ENCODE measurements at places on chromosomes 4 and X.

- DNase-seq: no peak
These were observed 60.0 kb downstream of the RHOH start for GRCh38 chr4:40256817-40257216.

DNA sequence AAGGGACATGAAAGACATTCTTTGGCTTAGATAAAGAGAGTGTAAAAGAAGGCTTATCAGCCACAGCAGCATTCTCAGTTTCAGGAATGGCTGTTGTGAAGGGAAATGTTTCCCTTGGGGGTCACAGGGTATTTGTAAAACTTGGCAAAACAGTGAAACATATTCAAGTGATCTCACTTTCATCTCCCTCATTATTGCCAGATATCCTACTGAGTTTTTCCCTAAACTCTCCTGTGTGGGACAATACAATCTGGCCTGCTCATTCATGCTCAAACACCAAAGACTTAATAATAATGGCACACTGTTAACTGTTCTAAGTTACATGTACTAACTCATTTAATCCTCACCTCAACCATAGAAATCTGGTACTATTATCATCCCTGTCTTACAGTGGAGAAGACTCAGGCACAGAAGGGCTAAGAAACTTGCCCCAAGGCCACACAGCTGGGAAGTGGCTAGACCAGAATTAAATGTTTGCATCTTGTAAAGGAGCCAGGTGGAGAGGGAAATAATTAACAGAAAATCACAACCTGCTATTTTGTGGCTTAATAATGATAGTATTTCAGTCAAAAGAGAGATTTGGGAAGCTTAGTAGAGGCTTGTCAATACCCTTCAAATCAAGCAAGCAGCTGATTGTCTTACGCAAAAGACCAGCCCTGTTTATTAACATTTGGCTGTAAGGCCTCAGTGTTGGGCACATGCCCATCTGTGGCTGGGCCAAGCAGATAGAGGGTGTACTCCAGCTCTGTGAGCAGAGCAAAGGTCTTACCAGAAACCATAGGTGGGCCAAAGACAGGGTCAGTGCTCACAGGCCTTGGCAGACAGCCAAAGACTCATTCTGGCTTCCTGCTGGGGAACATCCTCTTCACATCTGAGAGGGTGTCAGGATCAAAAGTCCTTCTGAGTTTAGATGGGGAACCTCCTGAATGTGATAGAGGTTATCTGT lies 17.3 kb downstream of the SMPX start:
- no peak for DNase-seq

- DNase-seq: no peak
These were observed 120.0 kb upstream of the CHRDL1 start for GRCh38 chrX:110915570-110915969.

- DNase-seq: no peak
These were observed 30.5 kb upstream of the TCEAL4 start for GRCh38 chrX:103554687-103555424.

DNA sequence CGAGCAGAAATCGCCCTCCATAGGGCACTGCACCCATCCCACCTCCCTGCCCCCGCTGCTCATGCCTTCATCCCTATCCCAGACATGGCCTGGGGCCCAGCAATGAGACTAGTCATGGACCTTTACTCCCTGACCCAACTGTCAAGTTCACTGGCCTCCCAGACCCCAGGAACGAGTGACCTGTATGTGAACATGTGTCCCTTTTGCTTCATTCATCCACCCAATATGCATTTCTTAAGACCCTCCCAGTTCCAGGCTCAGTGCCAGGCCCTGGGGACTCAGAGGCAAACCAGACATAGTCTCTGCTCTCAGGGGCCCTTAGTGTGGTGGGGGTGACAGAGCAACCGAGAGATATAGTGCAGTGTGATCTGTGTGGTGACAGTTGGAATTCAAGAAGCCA lies 67.0 kb downstream of the EFNB1 start:
- DNase-seq: no peak

- DNase-seq: no peak
These were observed 67.5 kb downstream of the AGTR2 start for GRCh38 chrX:116238093-116238492.

- DNase-seq: no peak
These were observed 30.3 kb downstream of the AMMECR1 start for GRCh38 chrX:110287605-110288004.

- DNase-seq: no peak
These were observed 37.6 kb upstream of the GYPB start for GRCh38 chr4:144056800-144057199.

DNA sequence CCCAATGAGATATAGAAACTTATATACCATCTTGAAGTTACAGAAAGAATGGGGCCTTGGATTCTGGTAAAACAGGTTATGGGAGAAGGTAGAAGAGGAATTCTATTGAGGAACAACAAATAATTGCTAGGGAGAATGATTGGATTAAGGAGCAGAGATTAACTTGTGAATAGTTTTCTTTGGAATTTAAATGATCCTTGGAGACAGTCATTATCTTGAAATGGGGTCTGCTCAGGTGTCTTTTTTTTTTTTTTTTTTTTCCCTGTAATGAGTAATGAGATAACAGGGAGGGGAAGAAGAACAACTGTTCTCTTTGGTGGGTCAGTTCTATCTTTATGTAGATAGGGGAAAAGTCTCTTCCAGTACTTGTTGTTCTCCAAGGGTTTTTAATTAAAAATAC lies 1406.0 kb downstream of the RPA4 start:
- DNase-seq: no peak

Data from Panc1 (cell line).